K562 (cell line): ENCODE measurements at places on chromosomes 6 and 20. TPM values are rescaled to one million over a fixed set of nuclear protein-coding genes. Genes with fewer than 3 reads are reported as not detected.
A peak's percentile ranks its signal among the peaks of the same experiment; 100 is the strongest.

- no peak for DNase-seq
Measured at GRCh38 chr6:152054441-152054840, 247.0 kb downstream of the ESR1 start.

ANGPT4 gene
- not detected in 2 replicates for polyA plus RNA-seq

- DNase-seq = peak; percentile 93
Measured at GRCh38 chr6:43774776-43775534, 4.9 kb downstream of the VEGFA start.

DNA sequence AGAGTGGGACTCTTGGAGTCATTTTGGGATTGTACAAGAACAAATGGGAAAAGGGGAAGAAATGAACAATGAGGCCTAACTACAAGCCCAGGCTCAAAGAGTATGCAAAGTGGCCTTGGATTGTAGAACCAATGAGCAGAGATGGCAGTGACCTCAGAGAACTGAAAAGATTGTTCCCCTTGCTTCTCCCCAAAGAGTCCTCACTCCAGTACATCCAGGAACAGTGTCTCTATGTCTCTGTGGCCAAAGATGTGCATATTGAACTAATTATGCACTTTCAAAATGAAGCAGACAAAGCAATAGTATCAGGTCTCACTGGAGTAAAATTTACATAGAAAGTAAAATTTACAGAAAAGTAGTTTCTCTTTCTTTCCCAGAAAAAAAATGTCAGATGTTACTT, 81.0 kb downstream of the SMLR1 start:
- DNase-seq = no peak

DNA sequence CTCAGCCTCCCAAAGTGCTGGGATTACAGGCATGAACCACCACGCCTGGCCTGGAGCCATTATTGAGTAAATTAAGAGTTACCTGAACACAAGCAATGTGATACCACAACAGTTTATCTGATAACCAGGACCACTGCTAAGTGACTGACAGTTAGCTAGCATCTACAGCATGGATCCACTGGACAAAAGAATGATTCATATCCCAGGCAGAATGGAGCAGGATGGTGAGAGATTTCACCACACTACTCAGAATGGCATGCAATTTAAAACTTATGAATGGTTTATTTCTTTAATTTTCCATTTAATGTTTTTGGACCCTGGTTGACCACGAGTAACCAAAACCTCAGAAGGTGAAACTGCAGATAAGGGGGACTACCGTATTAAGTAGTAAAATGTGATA, 48.6 kb downstream of the RALGAPA2 start:
- DNase-seq = no peak

ATRN gene
- 6.3 and 7.5 TPM in 2 replicates for polyA plus RNA-seq

CNR1 gene
- polyA plus RNA-seq = 0.43 and 0.94 TPM in 2 replicates

DNA sequence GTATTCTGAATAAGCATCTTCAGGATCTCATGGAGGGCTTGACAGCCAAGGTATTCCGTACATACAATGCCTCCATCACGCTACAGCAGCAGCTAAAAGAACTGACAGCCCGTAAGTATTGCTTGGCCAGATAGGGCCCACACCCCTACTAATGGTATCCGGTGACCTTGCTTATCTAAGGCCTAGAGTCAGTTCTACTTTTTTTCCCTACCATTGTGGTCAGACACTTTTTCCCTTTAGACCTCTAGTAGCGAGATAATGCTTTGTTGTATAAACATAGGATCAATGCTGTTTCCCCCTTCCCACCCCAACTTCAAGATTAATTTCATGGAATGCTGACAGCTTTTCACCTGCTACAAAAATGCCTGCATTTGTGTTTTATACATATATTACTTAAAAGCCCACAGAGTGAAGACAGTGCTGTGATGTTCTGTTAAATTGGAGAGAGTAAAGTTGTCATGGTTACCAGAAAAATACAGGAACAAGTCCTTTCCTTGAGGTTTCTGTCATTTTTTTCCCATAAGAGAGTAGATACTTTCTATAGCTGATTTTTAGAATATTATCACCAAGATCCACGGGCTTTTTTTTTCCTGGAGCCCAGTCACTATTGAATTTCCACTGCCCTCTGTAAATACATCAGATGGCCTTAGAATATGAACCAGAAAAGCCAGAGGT, 20.9 kb upstream of the PLCG1 start:
- peak; percentile 85 for DNase-seq

- DNase-seq = no peak
Measured at GRCh38 chr6:52326540-52327364, 35.2 kb upstream of the PAQR8 start.

NOP56 gene
- 427 and 428 TPM in 2 replicates for polyA plus RNA-seq

- no peak for DNase-seq
Measured at GRCh38 chr6:76465410-76465809, 392.9 kb upstream of the IMPG1 start.

DNA sequence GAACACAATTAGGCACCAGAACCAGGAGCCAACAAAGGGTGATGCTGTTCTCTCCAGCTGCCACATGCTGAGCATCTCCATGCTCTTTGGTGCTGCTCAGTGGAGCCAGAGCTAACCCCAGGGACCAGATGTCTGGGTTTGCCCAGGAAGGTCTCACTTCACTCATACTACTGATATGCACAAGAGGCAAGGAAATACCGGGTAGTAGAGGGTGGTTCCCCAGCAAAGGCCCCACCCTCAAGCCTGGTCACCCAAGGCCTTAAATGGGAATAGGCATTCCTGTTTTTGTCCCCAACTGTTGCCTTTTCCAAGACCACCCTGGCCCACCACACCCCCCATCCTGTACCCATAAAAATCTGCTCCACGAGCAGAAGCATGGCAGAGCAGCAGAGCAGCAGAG, 204.5 kb upstream of the TAB2 start:
- DNase-seq = no peak

GATA5 gene
- 0.16 and 0.34 TPM in 2 replicates for polyA plus RNA-seq

FAM120B gene
- 14.7 and 14.8 TPM in 2 replicates for polyA plus RNA-seq

ENPP5 gene
- not detected in 2 replicates for polyA plus RNA-seq

- no peak for DNase-seq
Measured at GRCh38 chr6:41674231-41675000, 36.1 kb downstream of the MDFI start.

GRCh38 chr20:9985773-9986172, 49.0 kb upstream of the ANKEF1 start:
- DNase-seq = no peak

CASS4 gene
- 21.7 and 30.0 TPM in 2 replicates for polyA plus RNA-seq

GRCh38 chr6:121823437-121823851, 388.0 kb downstream of the GJA1 start:
- no peak for DNase-seq

DNA sequence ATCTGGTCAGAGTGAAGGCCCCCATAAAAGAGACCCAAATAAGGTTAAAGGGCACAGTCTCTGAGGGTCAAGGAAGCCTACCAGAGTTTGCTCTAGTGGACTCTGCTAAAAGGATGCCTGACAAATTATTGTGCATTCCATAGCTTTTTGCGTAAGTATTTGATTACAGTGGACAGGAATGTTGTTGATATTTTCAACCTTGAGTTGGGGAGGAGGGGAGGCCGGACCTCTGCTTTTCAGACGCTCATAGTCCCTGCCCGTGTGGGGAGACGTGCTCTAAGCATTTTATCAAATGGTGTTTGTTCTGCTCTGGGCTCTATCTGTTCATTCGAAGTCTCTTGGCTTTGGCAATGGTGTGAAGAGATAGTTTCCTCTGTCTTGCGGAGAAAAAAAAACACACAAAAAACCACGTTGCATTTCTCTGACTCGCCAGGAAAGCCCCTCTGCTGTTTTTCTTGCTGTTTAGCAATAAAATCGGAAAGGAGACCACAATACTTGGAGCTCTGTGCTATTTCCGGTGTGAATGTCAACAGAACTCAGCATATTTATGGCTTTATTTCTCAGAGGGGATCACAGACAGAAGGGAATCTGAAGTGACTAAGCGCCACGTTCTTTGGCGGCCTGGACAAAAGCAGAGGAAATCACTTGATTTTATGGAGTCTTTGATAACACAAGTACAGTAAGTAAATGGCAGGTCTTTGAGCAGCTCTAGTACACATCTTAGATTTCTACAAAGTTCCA, 159.8 kb downstream of the ZFP64 start:
- no peak for DNase-seq

DNA sequence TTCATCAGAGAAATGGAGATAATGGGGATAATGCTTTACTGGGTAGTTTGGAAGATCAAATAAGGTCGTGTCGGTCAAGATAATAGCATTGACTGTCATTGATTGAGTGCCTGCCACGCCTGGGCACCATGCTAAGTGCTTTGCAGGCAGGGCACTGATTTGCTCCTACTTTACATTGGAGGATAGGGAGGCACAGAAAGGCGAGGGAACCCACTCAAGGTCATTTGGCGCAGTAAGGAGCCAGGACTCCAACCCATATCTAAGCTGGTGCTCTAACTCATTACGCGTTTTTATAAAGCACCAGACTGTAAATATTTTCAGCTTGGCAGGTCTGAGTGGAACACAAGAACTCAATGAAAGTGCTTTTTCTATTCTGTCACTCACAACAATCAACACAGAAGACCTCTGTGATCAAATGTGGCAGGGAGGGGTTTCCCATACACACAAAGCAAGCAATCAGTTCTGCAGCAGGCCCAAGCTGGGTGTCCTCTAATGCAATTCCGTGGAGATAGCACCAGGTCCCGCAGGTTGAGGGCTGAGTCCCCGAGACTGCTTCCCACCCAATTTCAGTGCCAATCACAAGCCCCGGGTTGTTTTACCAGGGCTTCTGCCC, 373.6 kb downstream of the CDH26 start:
- no peak for DNase-seq

SNTA1 gene
- polyA plus RNA-seq = 30.7 and 32.9 TPM in 2 replicates

DNA sequence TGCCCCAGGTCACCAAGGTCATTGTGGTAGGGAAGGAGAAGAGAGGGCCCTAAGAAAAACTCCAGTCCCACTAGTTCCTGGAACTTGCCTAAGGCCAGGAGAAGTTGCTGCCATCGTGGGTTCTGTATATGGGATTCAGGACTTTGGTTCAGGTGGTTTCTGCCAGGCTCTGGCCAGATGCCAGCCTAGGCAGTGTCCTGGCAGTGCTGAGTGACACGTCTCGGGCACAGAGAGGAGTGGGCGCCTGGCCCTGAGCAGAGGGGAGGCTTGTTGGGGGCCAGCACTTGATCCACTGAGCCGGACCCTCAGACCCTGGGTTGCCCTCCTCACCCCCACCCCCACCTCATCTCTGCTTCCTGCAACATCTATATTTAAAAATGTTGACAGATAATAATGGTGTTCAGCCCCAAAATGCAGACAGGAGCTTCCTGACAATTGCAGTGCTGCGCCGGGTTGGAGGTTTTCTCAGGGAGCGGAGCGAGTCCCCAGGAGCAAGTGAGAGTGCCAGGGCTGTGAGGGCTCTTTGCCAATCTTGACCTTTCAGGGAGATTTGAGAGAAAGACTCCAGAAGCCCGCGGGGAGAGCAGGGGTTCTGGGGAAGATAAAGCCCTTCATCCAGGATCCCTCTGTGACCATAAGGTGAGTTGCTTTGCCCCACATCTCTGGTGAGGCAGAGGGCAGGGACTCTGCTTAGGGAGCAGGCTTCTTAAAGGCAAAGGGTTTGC, 71.9 kb downstream of the PHACTR3 start:
- no peak for DNase-seq
